Left ventricle myocardium superior (tissue), 1 donor: ENCODE measurements at places on chromosomes 6 and 20. TPM values are rescaled to one million over a fixed set of nuclear protein-coding genes. Genes with fewer than 3 reads are reported as not detected.
A peak's percentile ranks its signal among the peaks of the same experiment; 100 is the strongest.

The ULBP2 gene
- 0.84 TPM for total RNA-seq

The YIPF3 gene
- 63.0 TPM for total RNA-seq

The EMILIN3 gene
- 4.3 TPM for total RNA-seq

The F13A1 gene
- total RNA-seq, result 100 TPM

The MRAP2 gene
- total RNA-seq, result not detected

The FOXQ1 gene
- total RNA-seq, result not detected

- DNase-seq, result no peak
Observed at GRCh38 chr6:157548635-157549467, 167.9 kb downstream of the ZDHHC14 start.

DNA sequence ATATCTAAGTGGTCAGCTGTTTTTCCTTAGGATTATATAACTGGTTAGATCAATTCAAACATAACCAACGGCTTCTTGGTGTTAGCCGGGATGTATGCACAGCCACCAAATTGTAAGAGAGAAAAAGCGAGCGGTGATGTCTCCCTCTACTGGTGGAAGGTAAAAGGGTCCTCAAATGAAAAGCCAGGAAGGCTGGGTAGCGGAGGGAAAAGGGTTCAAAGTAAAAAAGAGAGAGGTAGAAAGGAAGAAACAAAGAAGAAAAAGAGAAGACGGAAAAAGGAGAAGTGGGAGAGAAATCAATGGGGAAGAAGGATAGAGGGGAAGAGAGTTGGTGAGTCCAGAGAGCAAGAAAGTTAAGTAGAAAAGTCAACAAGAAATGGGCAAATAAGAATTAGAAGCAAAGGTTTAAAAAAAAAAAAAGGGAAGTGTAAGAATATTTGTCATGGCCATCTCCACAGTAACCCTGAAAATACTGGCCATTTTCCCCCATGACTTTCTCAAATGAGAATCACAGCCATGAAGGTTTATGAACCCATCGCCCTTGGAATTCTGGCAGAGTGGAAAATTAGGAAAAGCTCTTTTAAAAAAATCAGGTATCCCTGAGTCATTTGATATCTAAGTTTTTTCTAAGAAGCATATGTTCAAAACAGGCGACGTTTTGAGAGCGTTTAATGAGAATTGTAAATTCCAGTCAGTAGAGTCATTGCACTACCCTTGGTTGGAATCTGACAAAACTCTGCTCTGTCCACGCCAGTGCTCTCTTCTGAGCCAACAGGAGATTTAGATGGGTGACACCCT, 155.6 kb upstream of the SNX9 start:
- DNase-seq, result no peak

DNA sequence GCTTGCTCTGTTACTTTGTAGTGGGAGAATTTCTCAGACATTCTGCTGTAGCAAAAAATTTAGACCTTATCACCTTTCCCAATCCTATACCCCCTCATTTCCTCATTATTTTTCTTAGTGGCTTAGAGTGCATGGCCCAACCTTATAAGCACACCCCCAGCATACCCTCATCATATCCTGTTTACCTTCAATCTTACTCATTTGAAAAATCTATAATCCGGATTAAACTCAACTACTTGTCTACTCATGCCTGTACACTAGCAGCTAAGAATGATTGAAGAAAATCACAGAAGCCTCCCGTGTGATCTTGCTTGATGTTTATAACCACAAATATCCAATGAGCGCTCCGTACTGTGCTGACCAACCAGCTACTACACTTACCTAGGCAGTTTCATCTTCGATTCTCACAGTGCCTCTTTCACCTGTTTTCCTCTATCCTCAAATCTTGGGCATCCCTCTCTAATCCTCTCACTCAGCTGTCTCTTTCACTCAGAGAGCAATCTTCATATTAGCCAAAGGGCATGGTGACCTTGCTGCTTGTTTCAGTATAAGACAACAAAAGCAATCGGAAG, 36.6 kb downstream of the AIG1 start:
- DNase-seq, result no peak

DNA sequence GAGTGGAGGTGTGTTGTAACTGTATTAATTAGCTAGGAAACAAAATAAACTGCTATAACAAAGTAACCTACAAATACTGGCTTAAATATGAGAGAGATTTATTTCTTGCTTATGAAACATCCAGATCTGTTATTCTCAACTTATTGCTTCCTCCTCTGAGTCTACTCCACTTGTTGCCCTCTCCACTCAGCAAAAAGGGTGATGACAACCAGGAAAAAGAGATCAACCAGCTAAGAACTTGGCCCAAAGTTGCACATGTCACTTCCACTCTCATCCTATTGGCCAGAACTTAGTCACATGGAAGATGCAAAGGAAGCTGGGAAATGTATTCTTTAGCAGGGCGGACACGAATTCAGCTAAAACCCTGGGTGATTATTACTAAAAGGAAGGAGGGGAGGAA, 5.2 kb upstream of the TP53RK start:
- no peak for DNase-seq

- DNase-seq, result peak; percentile 82
Observed at GRCh38 chr6:32081168-32081990, 27.8 kb downstream of the TNXB start.

GRCh38 chr6:44000164-44000842, 126.9 kb downstream of the MRPL14 start:
- no peak for DNase-seq

- no peak for DNase-seq
Observed at GRCh38 chr6:121849477-121849876, 414.0 kb downstream of the GJA1 start.

- no peak for DNase-seq
Observed at GRCh38 chr6:134318974-134319281, 1.0 kb upstream of the SGK1 start.

DNA sequence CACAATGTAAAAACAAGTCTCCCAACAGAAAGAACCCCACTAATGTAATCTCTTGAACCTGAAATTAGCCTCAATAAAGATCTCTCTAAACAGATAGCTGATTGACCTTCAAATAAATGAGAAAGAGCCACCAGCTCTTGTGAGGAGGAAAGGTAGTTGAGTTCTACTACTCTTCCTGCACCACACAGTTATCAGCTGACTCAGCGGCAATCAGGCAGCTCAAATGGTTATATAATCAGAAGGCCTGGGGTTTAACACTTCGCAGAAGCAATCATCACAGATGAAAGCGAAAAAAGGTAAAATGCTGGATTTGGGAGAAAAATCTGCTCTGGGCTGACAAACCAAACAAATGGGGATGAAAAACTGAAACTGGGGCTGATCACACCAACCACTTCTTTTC, 91.8 kb downstream of the CHD6 start:
- no peak for DNase-seq

- no peak for DNase-seq
Observed at GRCh38 chr20:38673261-38673660, 51.0 kb upstream of the SLC32A1 start.

DNA sequence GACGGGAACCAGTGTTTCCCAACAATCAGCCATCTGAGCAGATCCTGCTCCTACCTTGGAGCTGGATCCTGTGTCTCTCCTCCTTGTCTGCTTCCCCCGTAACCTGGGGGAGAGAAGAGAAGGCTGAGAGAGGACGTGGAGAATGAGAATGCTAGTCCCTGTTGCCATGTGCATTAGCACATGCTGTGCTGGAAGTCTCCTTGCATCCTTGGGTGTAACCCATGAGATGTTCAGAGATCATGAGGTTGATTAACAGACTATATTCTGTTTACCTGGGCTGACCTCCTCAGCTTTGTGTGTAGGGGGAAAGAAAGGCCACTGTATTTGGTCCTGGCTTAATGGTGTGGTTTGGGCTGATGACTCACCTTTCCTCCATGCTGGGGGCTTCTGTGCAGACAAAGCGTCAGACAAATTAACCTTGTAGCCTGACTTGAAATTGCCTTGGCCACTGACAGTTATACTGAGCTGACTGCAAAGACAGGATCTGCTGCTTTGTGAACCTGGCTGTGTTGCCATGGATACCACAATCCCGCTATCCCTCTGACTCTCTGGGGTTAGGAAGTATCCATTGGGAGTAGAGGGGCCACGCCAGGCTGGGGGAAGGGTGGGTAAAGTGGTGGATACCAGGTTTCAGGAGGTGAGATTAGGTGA, 243.7 kb upstream of the CHD6 start:
- DNase-seq, result no peak

GRCh38 chr6:108562503-108562993, 1.8 kb downstream of the FOXO3 start:
- peak; percentile 67 for DNase-seq

DNA sequence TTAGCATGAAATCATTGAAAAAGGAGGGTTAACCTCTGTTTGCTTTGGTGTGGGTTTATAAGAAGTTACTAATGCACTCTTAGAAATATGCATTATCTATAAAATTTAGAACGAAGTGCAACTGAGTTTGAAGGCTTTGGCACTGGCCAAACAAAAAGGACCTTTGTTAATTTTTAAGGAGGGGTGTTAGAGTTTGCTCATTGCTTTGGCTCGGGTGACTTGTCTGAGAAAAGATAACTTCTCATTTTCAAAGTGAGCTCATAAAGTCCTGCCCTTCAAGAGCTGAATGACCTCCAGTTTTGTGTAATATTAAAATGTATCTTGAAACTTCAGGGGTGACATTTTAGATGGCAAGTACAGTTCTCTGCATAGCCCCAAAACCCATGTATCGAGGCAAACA, 25.9 kb downstream of the NEDD9 start:
- DNase-seq, result no peak
